ENCODE measurements at places on chromosomes 2 and 18.
A peak's percentile ranks its signal among the peaks of the same experiment; 100 is the strongest.

DNA sequence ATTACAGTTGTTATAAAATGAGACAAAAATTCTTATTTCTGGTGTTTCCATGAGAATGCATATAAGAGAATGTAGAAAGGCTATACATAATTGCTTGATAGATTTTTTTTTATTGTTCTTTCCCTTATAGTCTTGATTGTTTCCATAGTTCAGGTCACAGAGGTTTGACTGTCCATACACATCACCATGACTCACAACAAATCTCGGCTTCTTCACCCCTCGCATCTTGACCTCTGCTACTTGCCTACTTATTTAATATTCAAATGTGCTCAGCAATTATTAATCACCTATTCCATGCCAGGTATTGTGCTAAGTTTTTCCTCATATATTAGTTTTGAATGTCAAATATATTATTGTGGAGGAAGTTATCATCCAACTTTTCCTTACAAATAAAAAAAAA is 789.6 kb downstream of the RNF144A start:
- H3K27ac ChIP-seq, result no peak overlapping the region
- no peak for DNase-seq
- H3K4me3 ChIP-seq, result no peak overlapping the region
- no peaks in the 10 kb centered on the region for H3K4me1 ChIP-seq
- H3K27me3 ChIP-seq, result no peaks in the 10 kb centered on the region
- H3K36me3 ChIP-seq, result no peaks in the 10 kb centered on the region

DNA sequence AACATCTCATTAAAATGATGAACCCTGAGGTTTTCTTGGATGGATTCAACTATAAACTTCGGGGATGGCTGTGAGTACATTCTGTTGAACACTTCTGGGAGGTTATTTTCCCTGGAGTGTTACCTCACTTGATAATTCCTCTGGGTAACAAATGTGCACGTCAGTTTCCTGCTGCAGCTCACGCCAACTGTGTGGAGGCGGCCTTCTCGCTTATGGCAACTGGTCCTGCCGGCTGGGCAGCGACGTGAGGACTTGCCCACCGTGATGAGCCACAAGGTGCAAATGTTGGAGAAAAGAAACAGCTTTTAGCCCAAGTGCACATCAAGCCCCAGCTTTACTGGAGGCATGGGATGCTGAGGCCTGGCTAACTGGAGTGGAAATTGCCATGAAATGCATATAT is 15.9 kb downstream of the MYCN start:
- H3K4me1 ChIP-seq, result no peaks in the 10 kb centered on the region
- H3K4me3 ChIP-seq, result no peak overlapping the region
- peaks cover 4% of the 10 kb centered on the region for H3K27me3 ChIP-seq
- H3K36me3 ChIP-seq, result no peaks in the 10 kb centered on the region
- H3K27ac ChIP-seq, result no peak overlapping the region

DNA sequence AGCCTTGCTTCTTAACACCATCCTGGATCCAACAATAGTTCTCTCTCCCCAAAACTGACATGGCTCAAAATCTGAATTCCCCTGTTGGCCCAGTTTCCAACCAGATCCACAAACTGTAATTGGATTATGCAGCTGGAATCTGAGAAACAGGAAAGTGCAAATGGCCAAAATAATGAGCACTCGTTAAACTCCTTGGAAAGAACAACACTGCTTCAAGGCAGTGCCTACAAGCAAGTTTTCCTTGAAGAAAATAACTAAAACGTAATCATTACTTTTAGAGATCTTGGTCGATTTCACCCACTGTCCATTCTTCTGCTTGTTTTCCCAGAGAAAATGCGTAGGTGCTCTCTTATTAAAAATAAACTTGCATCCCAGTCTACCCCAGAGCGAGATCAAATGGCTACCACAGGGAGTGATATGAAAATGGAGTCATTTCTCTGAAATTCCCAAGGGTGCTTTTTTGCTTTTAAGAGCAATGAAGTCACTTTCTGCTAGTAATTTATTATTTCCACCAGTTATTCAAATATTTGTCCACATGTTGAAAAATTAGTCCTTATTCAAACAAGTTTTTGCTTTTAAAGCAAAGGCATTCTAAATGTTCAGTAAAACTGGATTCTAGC is 264.2 kb downstream of the C1D start:
- H3K4me3 ChIP-seq, result no peak overlapping the region
- no peaks in the 10 kb centered on the region for H3K4me1 ChIP-seq
- no peak overlapping the region for H3K27ac ChIP-seq

- H3K36me3 ChIP-seq, result no peaks in the 10 kb centered on the region
- H3K4me1 ChIP-seq, result no peaks in the 10 kb centered on the region
- H3K27ac ChIP-seq, result no peak overlapping the region
- DNase-seq, result peak; percentile 9
- H3K4me3 ChIP-seq, result no peak overlapping the region
These were observed 79.9 kb downstream of the ALK start for GRCh38 chr2:29841386-29842004.

GRCh38 chr18:77206676-77207374 is 42.8 kb upstream of the GALR1 start:
- no peaks in the 10 kb centered on the region for H3K27me3 ChIP-seq
- H3K36me3 ChIP-seq, result no peaks in the 10 kb centered on the region
- H3K27ac ChIP-seq, result peak overlapping the region; percentile 80
